Urothelium cell line (cell line): ENCODE measurements at places on chromosomes 12 and 14.

DNA sequence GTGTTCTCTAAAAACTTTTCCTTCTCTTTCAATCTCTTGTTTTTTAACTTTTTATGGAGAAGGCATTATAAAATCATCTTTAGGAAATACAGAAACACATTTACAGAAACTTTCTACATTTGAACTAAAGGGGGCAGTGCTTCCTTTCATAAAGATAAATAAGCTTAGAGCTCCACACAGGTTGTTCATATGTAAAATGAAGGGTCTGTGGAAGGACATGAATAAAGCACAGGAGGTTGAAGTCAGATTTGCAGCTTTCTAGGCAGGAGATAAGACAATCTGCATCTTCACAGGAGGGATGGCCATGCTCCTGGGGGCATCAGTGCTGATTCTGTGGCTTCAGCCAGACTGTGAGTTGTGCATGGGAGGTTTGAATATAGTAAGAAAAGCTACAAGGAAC, 426.0 kb downstream of the DAD1 start:
- no peak for DNase-seq

GRCh38 chr14:24679248-24679961, 45.4 kb upstream of the GZMB start:
- no peak for DNase-seq

GRCh38 chr14:84646786-84647500, 883.0 kb upstream of the FLRT2 start:
- no peak for DNase-seq

- no peak for DNase-seq
These were observed 19.5 kb downstream of the TAMALIN start for GRCh38 chr12:52026263-52026662.

GRCh38 chr14:101585211-101585610, 23.9 kb downstream of the DIO3 start:
- no peak for DNase-seq

DNA sequence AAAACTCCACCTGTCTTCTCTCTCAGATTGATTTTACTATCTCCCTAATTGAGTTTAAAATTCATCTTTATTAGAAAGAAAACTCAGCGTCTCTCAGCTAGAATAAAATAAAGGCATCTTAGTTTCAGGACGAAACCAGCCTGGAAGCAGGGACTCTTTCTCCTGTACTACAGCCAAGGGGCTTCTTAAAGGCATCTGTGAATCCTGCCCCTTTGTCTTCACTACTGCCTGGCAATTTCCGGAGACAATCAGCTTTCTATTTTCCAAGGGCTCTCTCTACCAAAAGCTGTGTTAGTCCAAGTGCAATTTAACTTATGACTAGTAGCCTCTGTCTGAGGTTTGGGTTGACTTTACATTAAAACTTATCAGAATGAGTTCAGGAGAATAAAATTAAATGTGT, 623.3 kb upstream of the FOXG1 start:
- no peak for DNase-seq

DNA sequence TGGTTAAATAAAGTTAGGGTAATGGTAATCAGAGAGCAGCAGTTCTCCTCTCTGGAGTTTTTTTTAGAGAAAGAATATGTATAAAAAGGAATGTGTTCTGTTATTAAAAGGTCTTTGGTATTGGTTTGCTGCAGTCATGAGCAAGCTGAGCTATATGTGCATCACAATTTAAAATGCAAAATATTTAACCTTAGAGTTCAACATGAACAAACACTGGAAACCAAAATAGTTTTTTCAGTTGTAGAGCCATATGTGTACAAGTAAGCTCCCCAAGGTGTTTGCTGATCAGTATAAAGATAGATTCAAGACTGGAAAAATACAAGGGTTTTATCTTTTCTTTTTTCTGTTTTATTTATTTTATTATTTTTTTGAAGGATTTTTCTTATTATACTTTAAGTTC, 245.0 kb downstream of the NUBPL start:
- no peak for DNase-seq

DNA sequence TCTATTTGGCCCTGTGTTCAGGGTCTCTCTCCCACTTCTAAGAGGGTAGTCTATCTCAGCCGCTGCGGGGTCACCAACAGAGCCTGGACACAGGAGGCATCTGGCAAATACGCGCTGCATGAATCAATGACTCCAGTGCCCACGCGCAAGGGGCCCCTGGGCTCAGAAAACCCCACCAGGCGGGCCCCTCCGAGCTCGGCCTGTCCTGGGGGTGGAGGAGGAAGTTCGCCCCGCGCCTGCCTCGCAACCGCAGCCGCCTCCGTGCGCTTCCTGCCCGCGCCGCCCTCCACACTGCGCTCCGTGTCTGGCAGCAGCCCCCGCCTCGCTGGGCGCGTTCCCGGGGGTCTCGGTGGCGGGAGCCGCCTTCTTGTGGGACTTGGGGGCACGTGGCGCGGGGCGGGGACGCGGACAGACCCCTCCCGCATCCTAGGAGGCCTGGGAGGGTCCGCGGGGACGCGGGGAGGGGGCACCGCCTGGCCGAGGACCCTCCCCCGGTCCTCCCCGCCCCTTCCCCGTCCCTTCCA, 811 bp upstream of the FBRSL1 start:
- DNase-seq = no peak

DNA sequence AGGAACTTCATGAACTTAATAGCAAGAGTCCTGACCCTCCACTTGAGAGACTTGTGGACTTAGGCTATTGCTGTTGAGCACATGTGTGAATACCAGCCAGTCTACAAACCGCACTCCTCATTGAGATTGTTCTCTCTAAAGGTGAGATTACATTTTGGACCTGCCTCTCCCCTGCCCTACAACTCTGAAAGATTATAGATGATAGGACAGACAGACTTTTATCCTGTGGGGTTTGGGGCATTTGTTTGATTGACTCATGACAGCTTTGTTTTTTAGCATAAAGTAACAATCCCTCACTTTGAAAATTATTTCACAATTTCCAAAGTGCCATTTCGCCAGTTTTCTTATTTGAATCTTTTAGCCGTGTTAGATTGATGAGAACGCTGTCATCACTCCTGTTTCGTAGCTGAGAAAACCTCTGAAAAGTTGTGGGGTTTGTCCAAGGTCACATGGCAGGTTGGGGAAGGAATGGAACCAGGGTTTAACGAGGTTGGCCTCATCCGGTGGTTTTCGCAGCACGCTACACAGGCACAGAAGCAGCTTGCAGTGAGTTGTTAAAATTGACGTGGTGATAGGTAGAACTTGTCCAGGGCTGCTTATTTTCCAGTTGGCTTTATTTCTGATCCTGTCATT, 836 bp downstream of the EVL start:
- no peak for DNase-seq

DNA sequence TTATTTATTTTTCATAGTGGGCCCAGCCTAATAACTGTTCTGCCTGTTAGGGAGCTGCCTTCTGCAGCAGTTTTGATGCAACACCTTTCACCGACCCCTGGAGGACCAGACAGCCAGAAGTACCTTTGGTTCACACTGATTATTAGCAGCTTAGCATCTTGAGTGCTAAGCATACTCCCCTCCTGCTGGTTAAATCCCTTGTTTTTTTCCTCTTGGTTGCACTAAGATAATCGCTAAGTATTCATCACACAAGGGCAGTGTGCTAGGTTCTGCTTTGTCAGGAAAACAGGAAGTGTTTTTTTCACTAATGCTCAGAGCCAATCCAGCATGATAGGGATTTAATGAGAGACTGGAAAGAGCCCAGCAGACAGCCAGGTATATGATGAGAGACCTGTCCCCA, 437.0 kb downstream of the FUT8 start:
- no peak for DNase-seq

- DNase-seq = no peak
These were observed 123.5 kb upstream of the DYRK2 start for GRCh38 chr12:67524861-67525616.

- DNase-seq = no peak
These were observed 25.4 kb upstream of the CPM start for GRCh38 chr12:68958322-68958721.

DNA sequence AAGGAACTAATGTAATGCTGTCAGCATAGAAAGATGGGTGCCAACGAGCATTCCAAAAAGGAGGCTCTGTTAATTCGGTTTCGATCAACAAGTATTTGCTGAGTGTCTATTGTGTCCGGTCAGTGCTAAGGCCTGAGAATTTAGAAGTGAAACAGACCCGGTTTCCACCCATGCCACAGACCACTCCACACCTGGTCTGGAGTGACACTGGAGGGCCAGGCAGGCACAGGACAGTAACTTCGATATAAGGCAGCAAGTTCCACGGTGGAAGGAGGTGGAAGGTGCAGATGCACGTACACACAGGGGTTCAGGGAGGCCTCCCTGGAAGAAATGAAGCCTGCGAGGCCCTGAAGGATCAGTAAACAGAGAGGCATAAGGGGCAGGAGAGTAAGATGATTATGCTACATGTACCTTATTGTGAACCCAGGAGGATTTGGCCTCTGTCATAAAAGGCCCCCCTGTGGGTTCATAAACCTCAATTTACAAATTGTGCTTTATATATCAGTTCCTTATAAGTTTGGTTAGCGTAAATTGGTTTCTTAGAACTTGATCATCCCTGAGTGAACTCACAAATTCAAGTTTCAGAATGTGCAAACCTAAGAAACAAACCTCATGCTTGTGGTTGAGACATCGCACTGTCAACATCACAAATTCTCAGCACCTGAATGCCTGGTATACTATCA, 25.9 kb downstream of the SSH1 start:
- DNase-seq = no peak

DNA sequence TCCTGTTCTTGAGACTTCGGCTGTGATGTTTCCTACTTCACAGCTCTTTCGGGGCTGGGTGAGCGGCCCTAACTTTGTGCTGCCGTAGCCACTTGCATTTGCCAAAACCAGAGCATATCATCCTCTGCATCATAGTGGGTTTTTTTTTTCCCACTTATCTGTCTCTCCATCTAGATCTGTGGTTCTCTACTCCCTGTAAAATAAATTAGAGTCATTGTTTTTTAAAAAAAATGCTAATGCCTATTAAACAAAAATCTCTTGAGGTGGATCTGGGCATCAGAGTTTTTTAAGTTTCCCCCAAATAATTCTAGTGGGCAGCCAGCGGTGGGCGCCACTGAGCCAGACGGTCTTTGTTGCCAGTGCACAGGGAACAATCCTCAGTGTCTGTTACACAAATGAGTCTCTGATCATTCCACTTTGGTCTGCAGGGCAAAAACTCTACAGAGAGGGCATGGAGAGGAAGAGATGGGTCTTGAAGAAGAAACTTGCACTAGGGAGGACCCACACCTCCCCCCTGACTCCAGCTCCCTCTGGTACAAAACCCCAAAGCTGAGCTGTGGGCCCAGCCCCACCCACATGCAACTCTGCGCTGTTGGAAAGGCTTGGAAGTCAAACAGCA, 62.4 kb upstream of the BCL2L14 start:
- DNase-seq = no peak

DNA sequence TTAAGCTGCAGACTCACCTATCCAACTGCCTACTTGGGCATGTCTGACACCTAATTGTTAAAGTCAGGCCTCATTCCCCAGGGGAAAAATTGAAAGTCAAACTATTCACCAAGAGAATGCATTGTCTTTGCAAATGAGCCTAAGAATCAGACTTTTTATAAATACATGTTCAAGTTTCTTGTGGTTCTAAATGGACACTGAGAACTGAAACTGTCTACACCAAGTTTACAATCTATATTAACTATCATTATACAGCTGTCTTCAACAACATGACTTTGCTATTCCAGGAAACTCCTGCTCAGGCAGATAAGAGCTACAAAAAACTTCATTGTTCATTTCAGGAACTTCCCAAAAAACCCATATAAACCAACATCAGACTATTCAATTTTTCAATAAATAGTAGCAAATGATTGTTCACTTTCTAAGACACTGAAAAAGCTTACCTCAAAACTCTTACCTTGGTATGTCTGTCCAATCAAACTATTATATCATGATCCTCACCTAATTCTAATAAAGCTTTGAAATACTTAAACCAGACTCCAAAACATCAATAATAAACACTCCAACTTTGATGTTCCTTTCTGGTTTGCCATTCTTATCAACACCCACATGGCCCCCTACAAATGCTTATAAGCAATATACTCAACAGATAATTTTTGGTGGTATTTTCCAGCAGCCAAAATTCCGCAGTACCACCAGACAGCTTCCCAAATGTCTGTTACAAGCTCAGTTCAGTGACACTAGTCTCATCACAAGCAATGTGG, 24.2 kb downstream of the CDK17 start:
- no peak for DNase-seq

DNA sequence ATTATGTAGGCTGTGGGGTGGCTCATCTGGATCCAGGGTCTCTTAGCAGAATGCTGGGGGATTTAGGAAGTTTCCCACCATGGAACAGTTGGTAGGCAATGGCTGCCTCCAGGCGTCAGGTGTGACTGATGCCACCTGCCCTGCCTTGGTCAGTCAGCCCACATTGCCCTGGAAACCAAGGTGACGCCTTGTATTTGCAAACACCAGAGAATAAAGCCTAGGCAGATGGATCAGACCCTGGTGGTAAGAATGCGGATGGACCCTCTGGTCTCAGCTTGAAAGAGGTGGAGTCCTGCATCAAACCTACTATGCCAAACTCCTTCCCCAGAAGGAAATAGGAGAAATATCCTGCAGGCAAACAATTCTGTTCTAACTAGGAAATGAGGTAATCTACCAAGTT, 38.2 kb downstream of the NCKAP5L start:
- DNase-seq = no peak

DNA sequence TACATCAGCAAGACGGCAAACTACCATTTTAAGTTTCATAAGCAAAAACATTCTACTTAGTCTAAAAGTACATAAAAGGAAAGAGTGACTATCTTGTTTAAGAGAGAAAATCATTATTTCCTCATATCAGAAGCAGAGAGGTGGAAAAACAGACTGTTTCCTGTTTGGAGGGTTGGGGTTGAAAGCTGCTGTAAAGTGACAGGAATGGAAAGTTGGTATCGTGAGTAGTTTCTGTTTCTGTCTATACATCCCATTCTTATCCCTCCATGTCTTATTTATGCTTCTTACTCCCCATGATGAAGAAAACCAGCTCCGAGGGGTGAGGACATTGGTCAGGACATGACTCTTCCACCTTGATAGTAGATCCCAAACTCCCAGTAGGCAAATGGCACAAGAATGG, 216.5 kb downstream of the EGLN3 start:
- DNase-seq = no peak

GRCh38 chr12:72028966-72029365, 90.3 kb downstream of the TPH2 start:
- DNase-seq = no peak

DNA sequence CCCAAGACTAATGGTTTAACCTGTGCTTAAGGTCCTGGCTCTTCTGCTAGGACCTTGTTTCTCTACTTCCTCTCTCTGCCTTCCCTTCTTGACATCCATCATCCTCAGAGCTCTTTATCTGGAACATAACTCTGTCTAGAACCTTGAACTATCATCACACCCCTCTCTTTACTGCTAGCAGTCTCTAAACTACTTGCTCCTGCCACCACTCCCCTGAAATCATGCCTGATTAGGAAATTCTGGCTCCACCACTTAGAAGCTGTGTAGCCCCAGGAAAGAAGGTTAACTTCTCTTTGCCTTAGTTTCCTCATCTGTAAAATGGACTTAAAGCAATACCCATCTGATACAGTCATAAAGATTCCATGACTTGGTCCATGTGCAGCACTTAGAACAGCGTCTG, 9.1 kb downstream of the SLC38A1 start:
- DNase-seq = no peak
